Adipose tissue (tissue), 3 donors: ENCODE measurements at places on chromosomes 12 and 14. TPM values are rescaled to one million over a fixed set of nuclear protein-coding genes. Genes with fewer than 3 reads are reported as not detected.

Gene NEUROD4
- polyA plus RNA-seq: not detected

Gene TMEM132D
- 0.13 TPM for polyA plus RNA-seq

Gene BBS10
- 3.2 TPM for polyA plus RNA-seq

Gene BICD1
- 4.1 TPM for polyA plus RNA-seq

Gene FAIM2
- polyA plus RNA-seq: 0.19 TPM

Gene VRTN
- polyA plus RNA-seq: not detected

Gene CLEC4D
- 2.9 TPM for polyA plus RNA-seq

Gene CCDC177
- not detected for polyA plus RNA-seq

Gene TMEM253
- 0.25 TPM for polyA plus RNA-seq

Gene P2RX2
- polyA plus RNA-seq: 0.38 TPM

Gene MANSC4
- polyA plus RNA-seq: not detected

Gene TTC8
- 6.2 TPM for polyA plus RNA-seq

Gene C12orf56
- polyA plus RNA-seq: not detected

Gene REP15
- polyA plus RNA-seq: 5.2 TPM

Gene KLRD1
- 0.42 TPM for polyA plus RNA-seq

Gene ETFBKMT
- polyA plus RNA-seq: 2.1 TPM

Gene MMP19
- 100 TPM for polyA plus RNA-seq

Gene SLIRP
- polyA plus RNA-seq: 286 TPM

Gene RTL1
- not detected for polyA plus RNA-seq

Gene SDR39U1
- polyA plus RNA-seq: 41.0 TPM

Gene TDRD9
- polyA plus RNA-seq: 1.3 TPM

Gene DIO2
- polyA plus RNA-seq: 2.3 TPM

Gene STAB2
- polyA plus RNA-seq: 0.55 TPM

Gene ERC1
- 12.8 TPM for polyA plus RNA-seq

Gene MYH7
- polyA plus RNA-seq: 0.07 TPM

Gene MAP1LC3B2
- 1.5 TPM for polyA plus RNA-seq

Gene FOXM1
- 0.26 TPM for polyA plus RNA-seq

Gene CCDC88C
- 7.6 TPM for polyA plus RNA-seq

Gene OVCH1
- polyA plus RNA-seq: not detected
